Tibial artery (tissue), 4 donors: ENCODE measurements at places on chromosomes 5 and 9.

- no peak for DNase-seq
Measured at GRCh38 chr5:134989266-134989830, 21.6 kb downstream of the CATSPER3 start.

DNA sequence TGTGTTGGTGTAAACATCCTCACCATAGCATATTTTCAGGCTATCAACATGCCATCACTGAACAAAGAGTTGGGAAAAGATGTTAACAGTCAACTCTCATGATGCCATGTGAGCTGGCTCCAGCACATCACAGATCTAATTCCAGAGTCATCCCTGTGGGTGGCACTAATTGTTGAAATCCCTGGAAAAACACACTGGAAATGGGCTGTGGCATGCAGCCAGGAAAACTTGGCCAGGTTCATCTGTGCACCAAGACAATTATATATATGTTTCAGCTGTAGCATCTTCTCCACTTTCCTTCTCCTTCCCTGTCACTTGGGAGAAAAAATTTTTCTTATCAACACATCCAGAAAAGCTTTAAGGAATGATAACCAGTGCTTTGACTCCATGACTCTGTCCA is 313.7 kb downstream of the TRIM32 start:
- DNase-seq: no peak

DNA sequence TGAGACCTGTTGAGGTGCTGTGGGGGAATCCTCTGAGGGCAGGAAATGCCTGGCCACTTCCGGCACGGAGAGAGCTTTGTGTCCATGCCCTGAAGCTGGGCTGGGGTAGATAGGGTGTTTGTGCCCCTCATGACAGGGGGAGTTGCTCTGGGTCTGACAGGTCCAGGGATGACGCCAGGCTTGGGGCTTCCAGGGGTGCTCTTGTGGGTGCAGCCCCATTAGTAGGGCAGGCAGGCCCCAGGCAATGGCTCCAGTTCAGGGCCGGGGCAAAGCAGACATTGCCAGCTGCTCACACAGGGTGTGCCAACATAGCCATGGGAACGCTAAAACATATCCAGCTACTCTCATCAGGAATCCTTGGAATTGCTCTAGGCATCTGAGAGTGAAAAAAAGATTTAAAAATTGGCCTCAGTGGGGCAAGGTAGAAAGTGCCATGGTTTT is 21.1 kb downstream of the PITX1 start:
- DNase-seq: no peak

DNA sequence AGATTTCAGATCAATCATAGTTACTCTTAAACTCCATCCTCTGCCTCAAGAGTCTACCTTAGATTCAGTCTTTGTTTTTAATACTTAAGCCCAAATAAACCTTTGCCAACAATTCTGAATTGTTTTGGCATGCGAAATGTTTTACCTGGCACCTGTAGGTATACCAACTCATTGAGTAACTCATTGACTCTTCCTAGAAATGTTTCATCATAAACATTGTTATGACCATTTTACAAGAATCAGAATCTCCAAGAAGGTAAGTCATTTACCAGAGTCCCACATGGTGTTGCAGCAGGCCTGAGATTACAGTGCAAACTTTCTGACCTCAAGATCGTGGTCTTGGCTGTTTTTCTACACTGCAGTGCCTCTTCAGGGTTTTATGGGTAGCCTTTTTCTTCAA is 750.4 kb downstream of the BRINP1 start:
- DNase-seq: no peak

DNA sequence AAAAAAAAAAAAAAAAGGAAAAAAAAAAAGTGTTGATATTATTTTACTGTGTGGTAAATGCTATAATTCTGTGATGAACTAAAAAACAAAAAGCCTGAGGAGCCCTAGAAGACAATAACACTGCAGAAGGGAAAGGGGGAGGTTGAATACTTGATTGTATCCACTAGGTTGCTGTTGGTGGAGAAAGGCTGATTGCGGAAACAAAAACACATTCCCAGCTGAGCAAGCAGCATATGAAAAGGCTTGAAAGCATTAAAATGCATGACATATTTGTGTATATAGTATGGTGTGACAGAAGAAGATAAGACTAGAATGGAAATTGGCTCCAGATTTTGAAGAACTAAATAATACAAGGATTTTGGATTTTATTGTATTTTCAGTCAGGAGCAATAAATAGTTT is 8.9 kb downstream of the RABGAP1 start:
- DNase-seq: no peak

GRCh38 chr5:10555277-10555684 is 8.6 kb upstream of the ANKRD33B start:
- DNase-seq: no peak
